GOT3 (cell line): ENCODE measurements at places on chromosomes 1 and 21.
A peak's percentile ranks its signal among the peaks of the same experiment; 100 is the strongest.

DNA sequence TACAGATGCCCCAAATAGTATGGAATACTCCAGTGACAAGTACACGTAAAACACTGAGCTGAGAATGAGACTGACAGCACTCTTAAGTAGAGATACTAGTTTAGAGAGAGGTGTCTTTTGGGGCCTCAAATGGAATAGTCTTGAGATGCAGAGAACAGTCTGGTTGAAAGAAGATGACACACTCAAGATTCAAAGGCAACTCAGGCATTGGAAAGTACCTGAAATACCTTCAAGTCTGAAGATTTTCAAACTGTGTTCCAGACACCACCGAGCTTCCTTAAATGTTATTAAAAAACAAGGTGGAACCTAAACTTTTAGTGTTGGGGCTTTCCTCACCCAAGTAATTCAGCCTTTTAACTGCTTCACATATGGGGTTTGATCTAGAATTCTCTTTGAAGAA lies 437.7 kb downstream of the OMA1 start:
- DNase-seq, result no peak

- no peak for DNase-seq
These were observed 262.0 kb upstream of the CXADR start for GRCh38 chr21:17250778-17251241.

DNA sequence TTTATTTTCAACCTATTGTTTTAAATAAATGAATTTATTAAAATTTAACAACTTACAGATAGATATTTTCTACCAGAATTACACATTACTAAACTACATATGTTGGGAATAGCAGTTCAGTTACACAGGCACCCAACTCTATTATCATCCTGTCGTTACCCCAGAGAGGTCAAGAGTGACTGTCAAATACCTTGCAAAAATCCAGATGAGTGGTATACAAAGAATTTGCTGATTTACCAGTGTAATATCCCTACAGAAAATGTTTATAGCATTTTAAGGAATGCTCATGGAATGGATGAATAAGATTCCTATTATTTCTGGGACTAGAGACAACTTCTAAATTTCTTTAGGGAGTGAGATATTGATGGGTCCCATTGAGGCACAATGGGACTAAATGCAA lies 300.7 kb upstream of the RGS18 start:
- DNase-seq, result no peak

DNA sequence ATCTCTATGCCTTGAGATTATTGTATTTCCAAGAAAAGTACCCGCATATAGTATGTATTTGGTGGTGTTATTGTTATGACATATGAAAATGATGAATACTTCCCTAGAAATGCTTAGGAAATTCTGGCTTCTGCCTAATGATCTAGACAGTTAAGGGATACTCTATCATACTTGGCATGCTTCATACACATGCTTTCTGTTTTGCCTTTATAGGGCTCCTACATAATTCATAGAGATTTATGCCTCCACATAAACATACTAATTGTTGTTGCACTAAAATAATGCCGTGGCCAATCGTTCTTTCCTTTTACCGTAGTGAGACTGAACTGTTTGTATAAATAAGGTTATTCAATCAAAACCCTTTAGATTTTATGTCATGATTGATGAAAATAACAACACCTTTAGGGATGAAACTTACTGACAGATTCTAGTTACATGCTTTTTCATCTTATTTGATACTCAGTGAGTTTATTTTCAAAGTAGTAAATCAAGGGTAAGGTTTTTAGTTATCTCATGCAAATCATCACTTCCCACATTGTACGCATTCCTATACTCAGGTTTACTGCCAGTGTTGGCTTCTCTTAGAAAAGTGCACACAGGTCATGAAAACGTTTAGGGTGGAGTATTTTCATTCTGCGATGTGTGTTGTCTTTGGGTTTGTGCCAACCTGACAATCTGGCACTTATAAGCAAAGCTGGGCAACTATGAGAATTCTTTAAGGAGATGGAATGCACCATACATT lies 40.5 kb upstream of the SCYL3 start:
- DNase-seq, result no peak

DNA sequence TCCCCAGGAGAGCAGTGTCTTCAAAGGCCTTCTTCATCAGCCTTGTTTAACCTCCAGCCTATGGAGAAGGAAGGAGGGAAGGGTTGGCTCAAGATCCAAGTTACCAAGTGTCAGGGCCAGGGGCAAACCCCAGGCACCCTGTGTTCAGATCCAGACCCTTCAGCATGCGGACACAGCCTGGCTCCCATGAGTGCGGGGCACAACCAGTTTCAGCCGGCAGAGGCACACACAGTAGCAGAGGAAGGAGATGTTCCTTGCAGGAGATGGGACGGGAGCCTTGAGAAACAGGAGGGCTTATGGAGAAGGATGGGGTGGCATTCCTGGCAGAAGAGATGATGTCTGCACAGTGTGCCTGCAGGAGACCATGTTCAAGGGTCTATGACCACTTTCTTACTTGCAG lies 161.7 kb upstream of the EDN2 start:
- no peak for DNase-seq

DNA sequence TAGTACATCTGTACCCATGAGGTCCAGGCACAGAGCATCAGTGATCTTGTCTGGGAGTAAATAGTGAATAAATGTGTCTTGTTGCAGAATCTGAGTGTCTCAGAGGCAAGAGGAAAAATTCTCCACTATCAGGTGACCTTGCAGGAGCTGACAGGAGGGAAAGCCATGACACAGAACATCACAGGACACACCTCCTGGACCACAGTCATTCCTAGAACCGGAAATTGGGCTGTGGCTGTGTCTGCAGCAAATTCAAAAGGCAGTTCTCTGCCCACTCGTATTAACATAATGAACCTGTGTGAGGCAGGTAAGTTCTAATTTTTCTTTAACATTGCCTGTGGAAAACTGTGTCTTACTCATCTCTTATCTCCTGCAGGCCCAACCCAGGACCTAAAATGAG lies 43.1 kb downstream of the IL12RB2 start:
- DNase-seq, result no peak

- DNase-seq, result no peak
These were observed 90.8 kb downstream of the DDAH1 start for GRCh38 chr1:85374160-85374559.

DNA sequence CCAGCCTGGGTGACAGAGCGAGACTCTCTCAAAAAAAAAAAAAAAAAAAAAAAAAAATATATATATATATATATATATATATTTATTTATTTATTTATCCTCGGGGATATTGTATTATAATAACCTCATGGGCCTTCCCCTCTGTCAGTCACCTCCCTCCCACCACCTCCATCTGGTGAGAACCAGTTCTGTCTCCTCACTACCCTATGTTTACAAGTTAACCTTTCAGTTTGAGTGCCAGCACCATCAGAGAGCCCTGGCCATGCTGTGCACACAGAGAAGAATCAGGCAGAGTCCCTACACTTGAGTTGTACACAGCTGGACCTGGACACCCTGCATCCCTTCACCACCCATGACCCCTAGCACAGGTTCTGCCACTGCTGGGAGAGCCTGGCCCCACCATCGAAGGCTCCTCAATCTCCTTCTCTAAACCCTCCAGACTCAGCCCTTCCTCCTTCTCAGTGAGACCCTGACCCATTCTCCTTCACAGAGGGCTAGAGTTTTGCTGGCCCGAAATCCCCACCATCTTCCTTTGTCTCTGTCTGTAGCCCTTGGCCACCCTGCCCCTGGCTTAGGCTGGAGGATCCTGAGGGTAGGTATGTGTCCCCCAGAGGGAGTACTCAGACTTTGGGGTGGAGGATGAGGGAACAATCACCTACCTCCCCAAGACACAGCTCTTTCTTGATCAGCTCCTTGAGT lies 1.2 kb downstream of the S100A5 start:
- no peak for DNase-seq

- no peak for DNase-seq
These were observed 12.8 kb downstream of the CACHD1 start for GRCh38 chr1:64482720-64483119.

- no peak for DNase-seq
These were observed 19.0 kb upstream of the PRELP start for GRCh38 chr1:203456577-203456976.

GRCh38 chr1:163265547-163265946 lies 56.2 kb upstream of the NUF2 start:
- no peak for DNase-seq

- peak; percentile 95 for DNase-seq
These were observed 19.7 kb upstream of the LMX1A start for GRCh38 chr1:165376041-165376810.
